DND-41 (cell line): ENCODE measurements at places on chromosomes 5 and 9.

GRCh38 chr9:76399856-76400255 is 5.6 kb upstream of the RFK start:
- DNase-seq, result no peak

DNA sequence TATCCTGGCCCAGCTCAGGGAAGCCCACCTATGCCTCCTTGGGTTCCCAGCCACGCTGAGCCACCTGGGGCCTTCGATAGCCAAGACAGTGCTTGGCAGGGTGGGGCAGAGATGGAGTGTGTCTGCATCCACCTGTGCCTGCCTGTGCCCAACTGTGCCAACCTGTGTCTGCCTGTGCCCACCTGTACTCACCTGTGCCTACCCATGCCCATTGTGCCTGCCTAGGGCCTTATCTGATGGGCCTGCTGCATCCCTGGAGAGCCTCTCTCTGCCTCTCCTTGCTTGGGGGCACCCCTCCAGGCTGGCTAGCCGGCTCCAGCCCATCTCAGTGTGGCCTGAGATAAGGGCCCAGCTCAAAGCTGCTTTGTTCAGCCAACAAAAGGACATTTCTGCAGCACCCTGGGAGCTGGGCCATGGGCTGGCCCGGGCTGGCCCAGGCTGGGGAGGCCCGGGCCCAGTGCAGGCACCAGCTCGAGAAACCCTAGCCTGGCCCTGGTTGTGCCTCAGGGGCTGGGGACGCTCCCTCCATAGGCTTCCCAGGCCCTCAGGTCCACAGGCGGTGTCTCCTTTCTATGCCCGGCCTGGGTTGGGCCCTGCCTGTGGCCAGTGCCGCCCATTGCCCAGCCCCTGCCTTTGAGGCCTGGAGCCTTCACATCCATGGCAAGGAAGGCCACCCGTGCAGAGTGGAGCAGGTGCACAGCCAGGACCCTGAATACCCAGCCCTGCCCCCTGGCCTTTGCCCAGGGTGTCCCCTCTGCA is 37.3 kb upstream of the NOTCH1 start:
- DNase-seq, result no peak

DNA sequence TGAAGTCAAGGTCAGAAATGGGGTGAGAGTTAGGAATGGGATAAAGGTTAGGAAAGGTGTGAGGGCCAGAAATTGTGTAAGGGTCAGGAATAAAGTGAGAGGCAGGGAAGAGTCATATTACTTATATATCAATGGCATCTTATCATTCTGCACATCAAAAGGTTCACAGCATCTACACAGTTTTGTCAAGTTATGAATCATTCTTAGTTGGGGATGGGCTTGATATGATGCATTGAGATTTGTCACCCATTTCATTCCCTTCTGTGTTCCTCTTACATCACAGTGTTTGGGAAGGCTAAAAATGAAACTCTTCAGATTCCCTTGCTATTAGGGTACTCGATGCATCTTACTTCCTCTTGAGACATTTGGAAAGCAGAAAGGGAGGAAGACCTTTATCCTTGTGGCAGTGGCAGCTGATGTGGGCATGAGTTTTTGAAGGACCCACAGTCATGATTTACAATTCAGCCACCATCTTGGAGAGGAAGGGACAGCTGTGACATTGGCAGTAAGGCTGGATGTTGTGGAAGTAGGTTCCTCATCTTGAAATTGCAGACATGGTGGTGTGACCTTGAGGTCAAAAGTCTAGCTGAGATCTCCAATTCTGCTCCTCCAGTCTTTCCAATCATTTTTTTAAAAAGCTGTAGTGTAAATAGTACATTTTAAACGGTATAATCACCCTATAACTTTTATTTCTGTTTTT is 24.2 kb upstream of the NPR3 start:
- no peak for DNase-seq

- no peak for DNase-seq
Measured at GRCh38 chr5:851076-851475, 290 bp upstream of the ZDHHC11 start.

GRCh38 chr9:125839317-125839716 is 92.1 kb downstream of the PBX3 start:
- no peak for DNase-seq

DNA sequence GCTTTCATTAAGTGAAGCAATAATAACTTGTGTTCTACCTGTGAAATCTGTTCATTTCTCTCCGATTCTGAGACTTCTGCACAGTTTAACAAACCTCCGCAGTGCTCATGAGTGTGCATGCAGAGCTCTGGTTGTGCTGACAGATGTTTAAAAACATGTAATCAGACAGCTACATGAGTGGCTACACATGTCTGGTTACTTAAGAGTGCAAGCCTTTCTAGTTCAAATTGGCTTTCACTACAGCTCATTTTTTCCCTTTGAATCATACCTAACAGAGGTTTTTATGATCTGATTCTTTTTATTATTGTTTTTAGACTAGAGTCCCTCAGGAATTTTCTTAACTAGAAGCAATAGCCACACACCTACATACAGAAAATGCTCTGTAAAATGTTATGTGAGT is 310.2 kb downstream of the ARRDC3 start:
- no peak for DNase-seq

- DNase-seq, result no peak
Measured at GRCh38 chr5:20636686-20637085, 648.7 kb upstream of the CDH18 start.

GRCh38 chr9:13990331-13990730 is 323.6 kb downstream of the NFIB start:
- no peak for DNase-seq

- no peak for DNase-seq
Measured at GRCh38 chr9:71791875-71792274, 23.6 kb upstream of the CEMIP2 start.
